ENCODE measurements at places on chromosomes 5 and 9.

DNA sequence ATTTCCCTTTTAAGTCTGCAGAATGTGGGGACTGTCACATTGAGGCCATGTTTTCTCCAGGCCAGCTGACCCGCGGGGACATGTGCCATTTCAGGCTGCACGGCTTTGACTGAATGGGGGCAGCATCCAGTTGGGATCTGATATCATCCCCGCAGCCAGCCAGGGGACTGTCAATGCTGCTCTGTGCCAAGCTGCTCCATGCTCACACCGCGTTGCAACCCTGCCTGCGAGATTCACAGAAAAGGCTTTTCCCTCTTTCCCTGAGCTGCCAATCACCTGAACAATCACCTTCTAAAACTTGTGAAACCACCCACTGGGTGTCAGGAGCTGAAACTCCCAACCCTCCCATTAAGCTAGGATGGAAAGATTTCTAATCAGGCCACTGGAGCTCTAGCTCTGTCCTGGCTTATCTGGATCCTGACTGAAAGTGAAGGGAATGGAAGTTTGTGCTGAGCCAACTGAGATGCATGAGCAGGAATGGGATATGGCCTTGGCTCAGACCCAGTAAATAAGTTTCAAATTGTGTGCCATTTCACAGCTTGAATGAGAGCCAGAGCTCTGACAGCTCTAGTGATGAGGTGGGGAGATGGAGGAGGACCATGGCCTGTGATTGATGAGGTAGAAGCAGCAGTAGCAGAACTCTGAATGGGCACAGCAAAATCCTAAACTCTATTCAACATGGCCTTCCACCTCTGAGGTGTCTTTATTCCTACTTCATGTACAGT is 34.5 kb upstream of the ZNF366 start:
- no peak for DNase-seq

- DNase-seq, result no peak
Measured at GRCh38 chr5:129763651-129764050, 15.8 kb downstream of the MINAR2 start.

GRCh38 chr5:81883371-81883770 is 88.5 kb upstream of the ATG10 start:
- DNase-seq, result no peak

- DNase-seq, result no peak
Measured at GRCh38 chr5:173412566-173412965, 84.4 kb upstream of the STC2 start.

DNA sequence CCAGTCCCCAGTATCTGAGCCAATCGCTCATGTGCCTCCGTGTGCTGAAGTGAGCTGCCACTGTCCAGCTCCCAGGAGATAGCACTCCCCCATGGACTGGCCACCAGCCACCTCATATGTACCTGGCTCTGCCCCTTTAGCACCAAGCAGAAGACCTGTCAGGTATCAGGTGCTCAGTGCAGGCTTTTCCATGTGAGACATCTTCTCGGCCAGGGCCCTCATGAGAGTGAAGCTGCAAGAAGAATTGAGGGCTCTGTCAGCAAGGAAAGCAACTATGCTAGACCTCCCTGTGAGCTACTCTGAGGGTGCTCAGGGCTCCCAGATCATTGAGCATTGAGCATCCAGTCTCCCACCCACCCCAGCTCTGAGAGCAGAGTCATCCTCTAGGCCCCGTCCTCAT is 264.2 kb upstream of the ADAMTS16 start:
- DNase-seq, result no peak

- no peak for DNase-seq
Measured at GRCh38 chr5:166540156-166540555, 1751.3 kb upstream of the WWC1 start.

DNA sequence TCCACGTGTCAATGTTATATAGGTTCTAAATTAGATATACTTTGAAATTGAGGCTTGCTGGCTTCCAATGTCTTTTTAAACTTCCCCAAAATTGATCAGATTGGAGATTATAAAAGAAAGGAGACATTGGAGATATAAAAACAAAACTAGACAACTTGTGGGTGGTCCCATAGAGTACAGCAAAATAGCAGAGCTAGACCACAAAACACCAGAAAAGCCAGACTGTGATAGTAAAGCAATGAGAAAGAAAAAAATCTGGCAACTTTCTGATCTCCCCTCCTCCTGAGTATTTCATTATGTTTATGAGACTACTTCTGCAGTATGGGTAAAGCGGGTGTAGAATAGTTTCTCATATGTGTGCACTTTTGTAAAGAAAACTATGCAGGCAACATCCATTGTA is 713.8 kb upstream of the MEF2C start:
- no peak for DNase-seq

DNA sequence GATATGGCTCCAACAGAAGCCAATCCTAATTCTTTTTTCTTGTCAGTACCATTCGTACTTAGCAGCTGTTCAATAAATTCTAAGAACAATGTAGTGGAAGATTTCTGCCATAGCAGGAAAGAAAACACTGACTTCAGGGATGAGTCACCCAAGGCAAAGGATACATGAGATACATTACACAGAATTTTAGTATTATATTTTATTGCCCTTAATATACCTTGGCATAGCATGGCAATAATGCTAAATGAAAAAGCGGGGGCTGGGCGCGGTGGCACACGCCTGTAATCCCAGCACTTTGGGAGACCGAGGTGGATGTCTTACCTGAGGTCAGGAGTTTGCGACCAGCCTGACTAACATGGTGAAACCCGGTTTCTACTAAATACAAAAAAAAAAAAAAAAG is 619.1 kb upstream of the DAB2 start:
- no peak for DNase-seq

- DNase-seq, result no peak
Measured at GRCh38 chr9:16866587-16866986, 3.9 kb downstream of the BNC2 start.

- no peak for DNase-seq
Measured at GRCh38 chr9:36878986-36879982, 154.8 kb downstream of the PAX5 start.

- DNase-seq, result no peak
Measured at GRCh38 chr5:22787807-22788206, 65.3 kb downstream of the CDH12 start.

GRCh38 chr5:136529081-136529480 is 163.7 kb upstream of the TRPC7 start:
- DNase-seq, result no peak

DNA sequence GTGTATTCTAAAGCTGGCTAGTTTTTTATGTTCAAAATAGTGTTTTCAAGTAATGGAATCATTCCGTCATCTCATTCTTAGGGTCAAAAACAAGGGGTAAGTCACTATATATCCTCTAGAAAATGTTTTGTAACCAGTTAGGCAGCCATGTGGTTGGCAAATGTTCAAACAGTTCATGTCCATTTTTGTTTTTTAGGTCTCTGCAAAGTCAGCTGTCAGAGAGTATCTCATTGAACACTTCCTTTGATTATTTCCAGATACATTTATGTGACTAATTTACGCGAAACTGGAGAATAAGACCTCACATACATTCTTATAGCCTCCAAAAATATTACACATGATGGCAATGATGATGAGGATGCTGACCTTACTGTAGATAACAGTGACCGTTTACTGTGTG is 50.4 kb downstream of the TRIO start:
- no peak for DNase-seq

- no peak for DNase-seq
Measured at GRCh38 chr9:111375817-111376564, 46.0 kb upstream of the OR2K2 start.

- DNase-seq, result no peak
Measured at GRCh38 chr5:61254969-61255555, 77.0 kb upstream of the ZSWIM6 start.

DNA sequence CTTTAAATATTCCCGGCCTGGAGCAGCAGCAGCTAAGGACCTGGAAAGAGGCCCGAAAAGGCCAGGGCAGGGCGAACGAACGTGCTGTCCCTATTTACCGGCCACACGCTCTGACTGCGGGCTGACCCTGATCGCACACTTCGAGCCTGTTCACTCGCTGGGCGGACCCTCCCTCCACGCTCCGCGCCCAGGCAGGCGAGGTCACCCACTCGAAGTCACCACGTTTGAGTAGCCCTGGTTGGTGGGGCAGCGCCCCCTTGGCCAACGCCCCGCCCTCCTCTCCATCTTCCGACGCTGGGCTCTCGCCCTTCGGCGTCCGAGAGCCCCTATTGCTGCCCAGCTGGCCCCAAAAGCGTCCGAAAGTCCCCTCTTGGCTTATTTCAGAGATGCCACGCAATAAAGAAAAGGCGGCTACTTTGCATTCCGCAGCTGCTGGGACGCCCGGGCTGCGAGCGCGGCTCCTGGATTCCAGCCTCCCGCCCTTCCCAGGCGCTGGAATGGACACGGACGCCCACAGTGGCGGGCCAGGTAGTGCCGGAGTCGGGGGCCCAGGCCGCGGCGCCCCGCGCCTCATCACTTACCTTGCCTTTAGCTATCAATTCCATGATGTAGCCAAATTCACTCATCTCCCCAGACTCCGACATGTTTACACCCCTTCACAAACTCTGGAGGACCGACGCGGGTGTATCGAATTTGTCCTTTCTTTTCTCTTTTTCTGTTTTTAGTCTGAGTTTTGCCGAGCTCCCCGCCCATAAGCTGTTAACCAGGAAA is 9.9 kb upstream of the TRIM36 start:
- DNase-seq, result no peak

DNA sequence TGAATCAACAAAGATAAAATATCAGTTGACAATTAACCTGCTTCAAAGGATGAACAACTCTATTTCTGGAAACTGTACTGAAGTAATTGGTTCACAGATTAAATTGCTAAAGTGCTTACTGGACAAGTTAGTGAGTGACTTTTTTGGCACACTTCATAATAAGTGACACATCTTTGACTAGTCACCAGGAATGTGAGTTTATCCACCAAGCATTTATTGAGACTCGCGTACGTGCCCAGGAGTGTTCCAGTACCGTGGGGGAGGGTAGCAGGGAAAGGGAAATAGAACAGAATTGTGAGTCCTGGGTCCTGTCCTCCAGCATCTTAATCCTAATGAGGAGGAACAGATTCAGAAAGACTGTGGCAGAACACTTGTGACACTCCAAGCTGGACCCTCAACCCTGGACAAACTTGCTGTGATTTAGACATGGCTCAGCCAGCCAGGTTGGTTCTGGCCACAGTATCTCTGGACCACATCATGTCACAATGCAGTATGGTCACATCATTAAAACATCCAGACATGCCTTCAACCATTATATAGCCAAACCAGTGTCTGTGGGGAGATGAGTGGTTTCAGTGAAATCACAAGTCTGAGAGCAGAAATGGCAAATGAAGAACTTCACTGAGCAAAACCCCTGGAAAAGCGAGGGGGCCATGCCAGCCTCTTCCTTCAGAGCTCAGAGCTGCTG is 623.1 kb downstream of the BNC2 start:
- no peak for DNase-seq

GRCh38 chr9:136603216-136603615 is 57.4 kb upstream of the NOTCH1 start:
- no peak for DNase-seq

DNA sequence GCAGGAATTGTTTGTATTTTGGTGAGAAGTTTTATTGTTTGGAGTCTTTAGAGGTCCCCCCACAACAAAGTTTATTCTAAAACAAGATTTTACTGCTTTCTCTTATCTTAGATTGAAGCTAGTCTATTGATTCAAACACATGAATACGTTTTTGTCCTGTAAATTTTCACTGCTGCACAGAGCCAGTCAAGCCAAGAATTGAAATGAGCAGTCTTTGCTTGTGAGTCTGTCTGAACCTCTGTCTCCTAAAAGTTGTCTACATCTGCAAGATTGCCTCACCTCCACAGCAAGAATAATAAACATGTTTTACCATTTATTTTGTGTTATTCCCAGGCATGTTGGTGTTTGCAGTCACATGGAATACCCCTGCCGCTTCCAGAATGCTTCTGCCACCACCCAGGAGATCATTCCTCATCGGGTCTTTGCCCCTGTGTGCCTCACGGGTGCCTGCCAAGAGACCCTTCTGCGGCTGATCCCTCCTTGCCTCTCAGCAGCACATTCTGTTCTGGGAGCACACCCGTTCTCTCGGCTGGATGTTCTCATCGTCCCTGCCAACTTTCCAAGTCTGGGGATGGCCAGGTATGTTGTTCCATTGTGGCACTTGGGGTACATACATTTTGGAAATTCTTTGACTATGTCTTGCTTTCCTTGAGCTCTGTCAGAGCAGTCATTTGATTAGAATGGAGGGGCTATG is 74.1 kb downstream of the AOPEP start:
- DNase-seq, result no peak

DNA sequence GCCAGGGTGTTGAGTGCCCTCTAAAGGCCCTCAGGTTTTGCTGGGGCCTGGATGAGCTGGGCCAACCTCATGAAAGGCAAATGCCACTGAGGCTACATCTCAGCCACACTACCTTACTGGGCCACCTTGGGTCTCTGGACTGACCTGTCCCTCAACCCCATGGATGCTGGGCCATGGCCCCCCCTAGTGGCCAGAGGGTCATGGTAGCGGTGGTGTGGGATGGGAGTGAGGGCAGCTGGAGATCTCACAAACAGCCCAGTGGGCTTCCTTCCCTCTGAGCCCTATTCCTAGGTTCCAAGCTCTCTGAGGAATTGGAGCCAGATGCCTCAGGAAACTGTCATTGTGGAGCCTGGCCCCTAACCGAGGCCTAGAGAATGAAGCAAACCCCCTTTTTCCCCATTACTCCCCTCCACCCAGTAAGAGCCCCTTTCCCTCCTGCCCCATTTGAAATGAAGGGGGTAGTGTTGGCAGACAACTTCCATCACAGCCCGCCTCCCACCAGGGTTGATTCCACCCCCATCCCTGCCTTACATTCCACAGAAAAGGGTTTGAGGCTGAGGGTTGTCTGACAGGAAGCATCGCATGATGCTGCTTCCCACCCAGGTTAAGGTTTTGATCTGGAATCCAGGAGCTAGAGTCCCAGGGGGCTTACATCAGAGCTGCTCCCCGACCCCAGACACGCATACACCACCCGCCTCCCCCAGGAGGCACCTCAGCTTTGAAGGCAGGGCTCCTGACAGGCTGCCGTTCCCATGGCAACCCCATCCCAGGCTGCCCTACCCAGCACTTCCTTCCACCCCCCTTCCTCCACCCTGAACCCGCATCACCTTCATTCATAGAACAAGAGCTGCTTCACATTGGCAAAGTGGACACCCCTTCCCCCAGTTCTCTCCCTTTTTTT is 63.9 kb downstream of the PCDH1 start:
- peak; percentile 9 for DNase-seq

- DNase-seq, result no peak
Measured at GRCh38 chr5:92527311-92528078, 1053.5 kb downstream of the NR2F1-AS1 start.

GRCh38 chr5:159909126-159909525 is 7.2 kb upstream of the ADRA1B start:
- no peak for DNase-seq

DNA sequence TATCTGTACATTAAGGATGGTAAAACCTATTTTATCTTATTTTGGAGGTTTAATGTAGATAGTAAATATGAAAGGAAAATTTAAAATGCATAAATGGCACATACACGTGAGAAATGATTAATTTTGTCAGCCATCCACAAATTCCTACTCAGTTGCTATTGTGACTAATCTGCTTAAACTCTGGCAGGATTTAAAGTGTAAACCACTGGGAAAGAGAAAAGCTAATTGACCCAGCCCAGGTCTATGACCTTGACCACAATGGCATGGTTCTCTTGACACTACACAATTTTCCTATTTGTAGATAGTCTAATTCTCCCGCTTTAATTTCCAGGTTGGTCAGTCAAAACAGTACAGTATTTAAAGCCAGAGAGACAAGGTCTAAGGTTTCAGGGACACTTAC is 459.0 kb upstream of the KLF4 start:
- DNase-seq, result no peak

- DNase-seq, result no peak
Measured at GRCh38 chr9:105693435-105694189, 729 bp upstream of the TMEM38B start.

- no peak for DNase-seq
Measured at GRCh38 chr5:138160706-138161105, 17.7 kb downstream of the BRD8 start.
